ENCODE measurements at places on chromosomes 5 and 9.
A peak's percentile ranks its signal among the peaks of the same experiment; 100 is the strongest.

- no peak for DNase-seq
Measured at GRCh38 chr5:162801235-162801634, 636.2 kb upstream of the CCNG1 start.

- DNase-seq, result peak; percentile 51
Measured at GRCh38 chr5:109868737-109869136, 179.0 kb downstream of the MAN2A1 start.

- no peak for DNase-seq
Measured at GRCh38 chr9:109467936-109468335, 30.2 kb downstream of the PTPN3 start.

GRCh38 chr9:1490341-1491232 is 440.4 kb downstream of the DMRT2 start:
- DNase-seq, result no peak

- DNase-seq, result no peak
Measured at GRCh38 chr5:40429258-40430100, 250.2 kb upstream of the PTGER4 start.

- DNase-seq, result no peak
Measured at GRCh38 chr5:98798371-98798770, 24.9 kb downstream of the RGMB start.

GRCh38 chr9:6549106-6549800 is 96.3 kb downstream of the GLDC start:
- no peak for DNase-seq

DNA sequence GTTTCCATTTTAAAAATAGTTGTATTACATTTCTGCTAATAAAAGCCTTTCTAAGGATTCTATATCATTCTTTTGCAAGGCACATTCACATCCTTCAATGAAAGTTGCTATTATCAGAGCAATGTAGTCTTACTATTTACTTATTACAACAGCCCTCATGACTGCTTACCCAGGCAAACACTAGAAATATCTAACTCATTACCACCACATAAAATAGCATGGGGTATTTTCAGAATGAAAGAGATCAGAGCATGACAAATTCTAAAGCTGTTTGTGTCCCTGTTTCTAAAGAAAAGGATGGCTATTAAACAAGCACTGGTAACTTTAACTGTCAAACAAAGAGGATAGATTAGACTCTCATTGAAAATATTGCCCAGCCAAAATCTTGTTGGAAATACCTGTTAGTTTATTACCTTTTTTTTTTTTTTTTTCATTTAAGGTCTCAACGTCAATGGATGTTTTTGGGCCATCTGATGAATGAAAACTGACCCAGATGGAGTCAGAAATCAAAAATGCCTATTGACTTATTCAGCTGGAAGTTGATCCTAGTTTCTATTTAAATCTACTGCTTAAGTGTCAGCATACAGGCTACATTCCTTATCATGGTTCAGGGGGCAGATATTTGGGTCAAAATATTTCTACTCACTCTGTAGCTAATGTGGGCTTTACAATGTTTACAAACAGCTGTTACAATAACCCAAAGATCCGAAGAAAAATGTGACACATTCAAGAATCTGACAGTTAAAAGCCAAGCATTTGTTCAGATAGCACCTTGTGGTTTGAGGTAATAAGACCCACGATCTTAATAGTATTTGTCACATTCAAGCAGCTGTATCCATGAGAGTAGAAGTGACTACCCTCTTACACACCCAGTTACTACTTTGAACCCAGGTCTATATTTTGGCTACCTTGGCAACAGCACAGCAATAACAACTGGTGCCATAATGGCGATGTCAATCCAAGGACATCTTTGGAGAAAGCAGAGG is 554.8 kb upstream of the MEF2C start:
- no peak for DNase-seq

- DNase-seq, result no peak
Measured at GRCh38 chr5:135546101-135546500, 10.3 kb upstream of the NEUROG1 start.

GRCh38 chr9:89430995-89431394 is 66.9 kb downstream of the SEMA4D start:
- DNase-seq, result no peak
